AG08396 (cell line): ENCODE measurements at places on chromosomes 16 and 17.

GRCh38 chr17:27354491-27355081 lies 60.7 kb downstream of the WSB1 start:
- no peak for DNase-seq

DNA sequence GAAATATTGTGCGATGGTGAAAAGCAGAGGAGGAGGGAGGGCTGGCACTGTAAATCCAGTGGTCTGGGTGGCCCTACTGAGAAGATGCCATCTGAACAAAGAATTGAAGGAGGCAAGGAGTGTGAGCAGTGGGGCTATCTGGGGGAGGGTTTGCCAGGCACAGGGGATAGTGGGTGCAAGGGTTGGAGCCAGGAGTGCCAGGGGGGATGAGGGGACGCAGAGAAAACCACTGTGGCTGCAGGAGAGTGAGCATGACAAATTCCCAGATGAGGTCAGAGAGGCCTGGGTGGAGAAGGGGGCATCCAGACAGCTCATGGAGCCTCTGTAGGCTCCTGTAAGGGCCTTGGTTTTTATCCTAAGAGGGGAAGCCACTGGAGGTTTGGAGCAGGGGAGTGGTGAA lies 4.8 kb downstream of the XYLT2 start:
- no peak for DNase-seq

- no peak for DNase-seq
These were observed 18.9 kb upstream of the CFAP20 start for GRCh38 chr16:58148099-58148498.

DNA sequence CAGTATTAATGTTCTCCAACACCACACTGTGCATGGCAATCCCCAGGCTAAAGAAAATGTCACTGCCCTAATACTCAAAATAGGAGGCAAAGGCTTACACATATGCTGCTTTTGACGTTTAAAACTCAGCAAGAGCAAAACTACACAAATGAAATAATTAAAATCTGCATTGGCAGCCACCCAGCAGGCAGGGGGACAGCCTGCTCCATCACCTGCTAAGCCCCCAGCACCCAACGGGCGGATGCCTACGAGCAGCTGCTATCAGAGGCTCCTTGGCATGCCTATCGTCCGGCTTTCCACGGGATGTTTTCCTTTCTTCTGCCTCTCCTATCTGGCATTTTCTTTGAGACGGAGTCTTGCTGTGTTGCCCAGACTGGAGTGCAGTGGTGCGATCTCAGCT lies 337.5 kb downstream of the SOX9 start:
- no peak for DNase-seq

- DNase-seq = no peak
These were observed 20.1 kb downstream of the GPRC5B start for GRCh38 chr16:19864566-19864965.

- DNase-seq = peak; percentile 12
These were observed 108.5 kb upstream of the CCL2 start for GRCh38 chr17:34146440-34147043.

GRCh38 chr16:67028696-67029253 lies at the start of gene CBFB:
Gene CBFB (plus strand): TSS chr16:67029149. CDS start chr16:67029408, 259 bp downstream.
- peak; percentile 99 for DNase-seq

DNA sequence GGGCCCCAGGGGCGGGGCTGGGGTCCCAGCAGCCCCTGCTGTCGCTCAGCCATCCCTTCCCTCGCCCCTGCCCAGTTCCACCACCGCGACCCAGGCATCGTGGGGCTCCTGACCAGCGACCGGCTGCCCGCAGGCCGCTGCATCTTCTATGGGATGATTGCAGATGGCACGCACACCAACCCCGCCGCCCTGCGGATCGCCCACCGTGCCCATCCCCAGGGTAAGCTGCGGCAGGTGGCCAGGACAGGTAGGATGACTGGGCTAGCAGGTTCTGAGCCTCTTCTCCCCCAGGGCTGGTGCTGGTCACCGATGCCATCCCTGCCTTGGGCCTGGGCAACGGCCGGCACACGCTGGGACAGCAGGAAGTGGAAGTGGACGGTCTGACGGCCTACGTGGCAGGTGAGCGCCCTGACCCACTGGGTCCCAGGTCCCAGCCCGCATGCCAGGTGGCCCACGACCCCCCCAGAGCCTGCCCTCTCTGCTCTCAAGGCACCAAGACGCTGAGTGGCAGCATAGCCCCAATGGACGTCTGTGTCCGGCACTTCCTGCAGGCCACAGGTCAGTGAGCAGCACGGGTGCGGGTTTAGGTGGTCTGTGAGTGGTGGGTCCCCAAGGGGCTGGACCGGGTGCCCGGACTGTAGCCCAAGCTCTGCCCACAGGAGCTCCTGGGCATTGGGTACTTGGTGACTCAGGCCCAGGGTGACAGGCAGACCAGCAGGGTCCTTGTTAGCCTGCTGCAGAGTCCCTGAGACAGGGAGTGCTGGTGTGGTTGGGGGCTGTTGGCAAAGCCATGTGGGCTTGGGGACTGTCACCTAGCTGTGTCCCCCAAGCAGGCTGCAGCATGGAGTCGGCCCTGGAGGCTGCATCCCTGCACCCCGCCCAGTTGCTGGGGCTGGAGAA lies 2.8 kb downstream of the CEMP1 start:
- DNase-seq = no peak

DNA sequence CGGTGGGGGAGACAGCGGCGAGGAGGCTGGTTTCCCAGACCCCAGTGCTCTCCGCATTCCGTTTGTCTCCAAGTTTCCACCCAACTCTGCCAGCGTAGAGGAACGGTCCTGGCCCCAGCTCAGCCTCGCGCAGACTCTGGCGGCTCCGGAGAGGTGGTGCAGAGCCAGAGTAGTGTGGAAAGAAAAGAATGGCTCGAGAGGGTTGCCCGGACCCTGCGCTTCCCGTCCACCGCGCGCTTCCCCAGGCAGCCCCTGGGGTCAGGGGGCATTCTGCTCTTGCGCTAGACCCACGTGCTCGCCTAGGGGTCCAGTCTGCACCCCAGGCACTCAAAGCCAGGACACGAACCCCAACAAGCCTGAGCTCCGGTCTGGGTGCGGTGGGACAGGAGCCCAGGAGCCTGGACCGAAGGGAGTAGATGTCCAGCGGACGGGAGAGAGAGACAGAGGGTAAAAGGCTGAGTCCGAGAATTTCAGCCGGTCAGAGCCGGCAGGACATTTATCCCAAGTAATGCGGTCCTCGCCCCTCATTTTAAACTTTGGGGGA lies 3.8 kb downstream of the PMP22 start:
- DNase-seq = peak; percentile 71

- DNase-seq = no peak
These were observed 12.4 kb upstream of the GFAP start for GRCh38 chr17:44927696-44928095.

- DNase-seq = no peak
These were observed at the start of gene ALDH3A1 for GRCh38 chr17:19747829-19748806. Gene ALDH3A1 (minus strand): TSS chr17:19748298. CDS start chr17:19745129, 3,169 bp downstream.

DNA sequence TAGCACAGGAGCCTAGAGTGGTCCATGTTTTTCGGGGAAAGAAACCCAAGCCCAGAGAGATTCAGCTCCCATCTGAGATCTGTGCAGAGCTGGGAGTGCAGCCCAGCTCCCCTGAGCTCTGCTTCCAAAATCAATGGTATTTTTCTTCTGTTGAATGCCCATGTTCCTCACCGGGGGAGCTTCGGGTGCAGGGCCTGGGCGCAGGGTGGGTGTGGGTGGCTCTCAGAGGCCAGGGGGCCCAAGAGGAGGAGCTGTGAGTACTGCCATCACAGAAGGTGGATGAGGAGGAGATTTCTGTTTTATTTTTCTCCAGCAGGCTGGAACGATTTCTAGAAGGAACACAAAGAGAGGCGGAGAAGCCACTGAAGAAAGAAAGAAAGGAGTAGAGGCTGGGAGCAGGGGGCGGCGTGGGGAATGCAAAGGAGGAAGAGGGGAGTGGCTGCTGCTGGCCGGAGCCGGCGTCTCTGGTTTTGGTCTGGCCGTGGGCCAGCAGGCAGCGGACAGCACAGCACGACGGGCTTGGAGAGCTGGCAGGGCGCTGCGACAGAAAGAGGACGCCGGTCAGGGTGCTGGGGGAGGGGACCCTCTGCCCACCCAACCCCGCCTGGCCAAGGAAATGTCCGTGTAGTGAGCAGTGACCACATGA lies 76.2 kb upstream of the KSR1 start:
- DNase-seq = peak; percentile 79

DNA sequence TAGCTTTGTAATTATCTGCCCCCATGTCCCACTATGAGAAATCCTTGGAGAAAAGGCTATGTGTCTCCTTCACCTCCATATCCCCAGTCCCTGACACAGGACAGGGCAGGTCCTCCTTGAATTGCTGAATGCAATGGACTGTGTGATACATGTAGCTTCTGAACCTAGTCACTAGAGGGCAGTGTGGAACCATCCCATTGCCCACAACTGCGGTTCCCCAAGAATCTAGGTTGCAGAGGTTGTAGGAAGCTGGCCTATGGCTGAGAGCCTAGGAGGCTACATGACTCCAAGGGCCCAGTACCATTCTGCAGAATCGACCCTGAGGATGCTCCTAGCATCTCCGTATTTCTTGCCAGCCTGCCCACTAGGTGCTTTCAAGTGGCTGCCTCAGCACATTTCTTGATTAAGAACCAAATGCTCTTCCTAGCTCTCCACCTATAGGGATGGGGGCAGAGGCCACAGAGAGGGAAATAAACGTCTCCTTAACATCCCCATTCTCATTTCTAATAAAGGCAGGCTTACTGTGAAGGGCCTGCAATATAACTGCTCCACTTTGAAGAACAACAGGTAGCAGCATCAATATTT lies 394.0 kb downstream of the CA10 start:
- DNase-seq = peak; percentile 67

GRCh38 chr17:55451203-55451641 lies 29.6 kb upstream of the MMD start:
- DNase-seq = no peak

GRCh38 chr17:45228763-45229539 lies 7.3 kb downstream of the FMNL1 start:
- DNase-seq = peak; percentile 90

DNA sequence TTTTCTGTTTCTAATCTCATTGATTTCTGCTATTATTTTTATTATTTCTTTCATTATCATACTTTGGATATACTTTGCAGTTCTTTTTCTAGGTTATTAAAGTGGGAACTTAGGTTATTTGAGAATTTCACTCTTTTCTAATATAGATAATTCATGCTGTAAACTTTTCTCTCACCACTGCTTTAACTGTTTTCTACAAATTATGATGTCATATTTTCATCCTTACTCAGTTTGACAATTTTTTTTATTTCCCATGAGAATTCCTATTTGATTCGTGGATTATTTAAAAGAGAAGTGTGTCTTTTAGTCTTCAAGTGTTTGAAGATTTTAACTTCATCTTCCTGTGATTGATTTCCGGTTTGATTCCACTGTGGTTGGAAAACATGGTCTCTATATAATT lies 336.8 kb upstream of the SALL1 start:
- DNase-seq = no peak

- DNase-seq = no peak
These were observed 96.6 kb upstream of the SIAH1 start for GRCh38 chr16:48481772-48482171.

DNA sequence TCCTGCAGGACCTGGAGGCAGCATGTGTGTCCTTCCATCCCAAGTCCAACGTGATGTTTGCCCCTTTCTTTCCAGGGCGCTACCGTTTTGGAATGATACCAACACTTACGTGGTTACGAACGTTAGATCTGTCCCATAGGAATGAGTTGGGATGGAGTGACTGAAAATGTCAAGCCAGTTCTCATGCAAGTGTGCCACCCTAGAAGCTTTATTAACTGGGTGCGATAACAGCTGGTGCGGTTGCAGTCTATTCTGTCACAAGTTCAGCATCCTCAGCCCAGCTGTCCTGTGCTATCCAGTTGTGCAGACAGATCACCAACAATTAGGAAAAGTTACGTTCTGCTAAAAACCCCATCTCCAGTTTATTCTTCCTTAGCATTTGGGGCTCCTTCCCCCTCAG lies 52.5 kb downstream of the BANP start:
- DNase-seq = no peak
